Ovary (tissue), 10 donors: ENCODE measurements at places on chromosomes 6 and 20. TPM values are rescaled to one million over a fixed set of nuclear protein-coding genes. Genes with fewer than 3 reads are reported as not detected.

Gene CNR1
- total RNA-seq = 0.43 TPM

Gene ROMO1
- 98.7 TPM for total RNA-seq

Gene TXLNB
- total RNA-seq = 2.8 TPM

Gene MOCS3
- total RNA-seq = 5.0 TPM

Gene BIRC7
- 1.1 TPM for total RNA-seq

Gene PLG
- 0.52 TPM for total RNA-seq

Gene FBXO9
- total RNA-seq = 84.9 TPM

Gene CEP85L
- 17.7 TPM for total RNA-seq

Gene PGC
- not detected for total RNA-seq

Gene ATP9A
- total RNA-seq = 35.4 TPM
